ENCODE measurements at places on chromosomes 2 and 18.

DNA sequence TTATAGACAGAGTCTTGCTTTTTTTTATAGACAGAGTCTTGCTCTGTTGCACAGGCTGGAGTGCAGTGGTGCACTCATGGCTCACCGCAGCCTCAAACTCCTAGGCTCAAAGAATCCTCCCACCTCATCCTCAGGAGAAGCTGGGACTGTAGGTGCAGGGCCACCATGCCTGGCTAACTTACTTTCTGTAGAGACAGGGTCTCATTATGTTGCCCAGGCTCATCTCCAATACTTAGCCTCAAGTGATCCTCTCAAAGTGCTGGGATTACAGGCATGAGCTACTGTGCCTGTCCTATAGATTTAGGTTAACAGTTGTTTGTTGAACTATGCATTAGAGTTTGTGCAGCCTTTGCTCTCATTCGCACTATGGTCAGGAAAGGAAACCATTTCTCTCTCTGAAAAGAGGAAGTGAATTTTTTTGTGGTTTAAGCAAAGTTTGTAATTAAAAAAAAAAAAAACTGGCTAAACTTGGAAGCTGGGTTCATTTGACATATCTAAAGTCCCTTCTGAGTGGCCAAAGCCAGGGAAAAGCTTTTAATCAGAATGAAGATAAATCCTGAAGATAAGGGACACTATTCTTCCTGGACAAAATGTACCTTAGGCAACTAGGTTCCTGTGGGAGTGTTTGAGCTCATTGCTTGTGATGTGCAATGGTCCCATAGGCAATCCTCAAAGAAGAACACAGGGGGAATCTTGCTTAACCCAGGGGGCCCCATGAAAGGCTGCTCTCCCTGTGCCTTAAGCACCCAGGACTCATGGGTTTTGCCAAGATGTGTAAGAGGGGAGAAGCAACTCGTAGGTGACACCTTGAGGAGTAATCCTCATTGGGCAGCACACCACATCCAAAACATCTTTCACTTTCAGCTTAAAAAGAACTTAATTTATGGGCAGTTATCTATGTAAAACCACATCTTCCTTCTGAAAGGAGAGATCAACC is 201.7 kb downstream of the MREG start:
- peak; percentile 9 for DNase-seq

DNA sequence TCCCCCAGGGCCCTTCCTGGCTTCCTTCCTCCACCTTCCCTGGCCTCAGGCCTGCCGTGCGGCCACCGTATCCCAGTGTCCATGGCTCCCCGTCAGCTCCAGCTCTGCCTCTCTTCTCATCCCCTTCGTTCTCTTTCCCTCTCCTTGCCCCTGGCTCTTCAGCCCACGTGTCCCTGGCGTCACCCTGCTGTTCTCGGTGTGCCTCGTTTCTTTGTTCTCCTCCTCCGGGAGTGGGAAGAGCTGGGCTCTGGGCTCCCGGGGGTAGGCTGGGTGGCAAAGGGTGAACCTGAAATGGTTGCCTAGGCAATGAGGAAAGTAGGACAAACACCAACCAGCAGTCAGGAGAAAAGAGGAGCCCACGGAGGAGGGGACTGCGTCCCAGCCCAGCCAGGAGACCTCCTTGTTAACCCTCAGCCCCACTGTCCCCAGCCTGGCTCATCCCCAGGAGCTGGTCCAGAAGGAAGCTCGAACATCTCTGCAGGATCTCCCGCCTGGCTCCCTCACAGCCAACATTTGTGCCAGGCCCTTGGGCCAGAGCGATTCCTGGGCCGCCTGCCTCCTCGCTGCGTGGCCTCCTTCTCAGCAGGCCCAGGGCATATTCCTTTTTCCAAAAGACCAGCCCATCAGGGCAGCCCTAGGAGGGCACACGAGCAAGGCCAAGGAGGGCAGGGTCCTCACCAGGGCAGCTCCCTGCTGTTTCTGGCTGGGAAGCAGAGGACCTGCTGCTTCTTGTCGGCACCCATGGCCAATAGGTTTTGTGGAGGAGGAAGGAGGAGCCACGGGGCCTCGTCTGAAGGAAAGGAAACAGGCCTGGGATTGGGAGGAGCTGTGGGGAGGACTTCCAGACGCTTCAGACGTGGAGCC is 30.9 kb upstream of the DNMT3A start:
- DNase-seq, result no peak

DNA sequence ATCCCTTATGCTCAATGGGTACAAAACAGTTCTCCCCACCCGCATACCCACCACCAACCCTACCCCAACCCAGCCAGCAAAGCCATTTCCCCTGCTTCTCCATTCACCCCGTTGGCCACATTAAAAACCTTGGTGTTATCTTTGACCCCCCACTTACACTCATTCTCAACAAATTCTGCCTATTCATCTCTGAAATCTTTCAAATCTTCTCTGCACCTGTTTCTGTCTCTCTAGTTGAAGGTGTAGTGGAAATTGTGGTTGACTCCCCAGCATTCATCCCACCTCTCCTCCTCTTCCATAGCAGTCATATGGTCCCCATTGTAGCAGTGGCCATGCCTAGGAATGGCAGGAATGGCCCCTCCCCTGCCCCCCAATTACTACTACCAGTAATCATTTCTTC is 20.5 kb upstream of the TET3 start:
- no peak for DNase-seq

DNA sequence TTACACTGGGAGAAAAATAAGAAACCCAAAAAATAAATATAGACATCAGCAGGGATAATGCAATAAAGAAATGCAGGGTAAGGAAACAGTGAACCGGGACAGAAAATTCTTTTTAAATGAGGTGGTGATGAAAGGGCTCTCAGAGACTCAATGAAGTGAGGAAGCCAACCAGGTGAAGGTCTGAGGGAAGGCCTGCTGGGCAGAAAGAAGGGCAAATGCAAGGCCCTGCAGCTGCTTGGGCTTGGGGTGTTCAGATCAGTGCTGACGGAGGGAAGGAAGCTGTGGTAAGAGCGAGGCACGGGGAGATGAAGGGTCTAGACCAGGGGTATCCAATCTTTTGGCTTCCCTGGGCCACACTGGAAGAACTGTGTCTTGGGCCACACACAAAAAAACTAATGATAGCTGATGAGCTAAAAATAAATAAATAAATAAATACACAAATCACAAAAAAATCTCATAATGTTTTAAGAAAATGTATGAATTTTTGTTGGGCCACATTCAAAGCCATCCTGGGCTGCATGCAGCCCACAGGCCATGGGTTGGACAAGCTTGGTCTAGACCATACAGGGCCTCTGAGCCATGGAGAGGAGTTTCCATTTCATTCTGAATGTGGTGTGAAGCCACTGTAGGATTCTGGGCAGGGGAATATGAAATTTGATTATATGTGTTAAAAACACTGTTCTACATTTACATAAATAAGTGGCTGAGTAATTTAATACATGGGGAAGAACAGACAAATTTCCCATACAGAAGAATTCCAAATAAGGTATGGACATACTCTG is 96.3 kb upstream of the DNMT3A start:
- no peak for DNase-seq

DNA sequence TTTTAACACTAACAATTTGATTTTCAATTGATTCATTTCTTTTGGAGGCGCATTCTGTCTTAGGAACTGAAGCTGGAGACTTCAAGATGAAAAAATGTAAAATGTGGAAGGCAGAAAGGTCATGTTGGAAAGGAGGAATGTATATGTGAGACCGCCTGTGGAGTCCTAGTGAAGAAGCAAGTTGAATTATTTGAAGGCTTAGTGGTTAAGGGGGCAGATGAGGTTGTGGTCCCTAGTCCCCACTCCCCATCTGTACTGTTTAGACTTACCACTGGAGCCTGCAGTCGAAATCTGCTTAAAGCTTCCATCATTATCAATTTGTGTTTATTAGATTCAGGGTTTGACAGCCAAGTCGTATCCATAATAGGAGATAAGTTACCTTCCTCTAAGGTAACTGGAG is 15.4 kb upstream of the MIB1 start:
- DNase-seq, result no peak

GRCh38 chr18:64017870-64018269 is 48.0 kb downstream of the SERPINB8 start:
- DNase-seq, result no peak

GRCh38 chr2:112529757-112530156 is 12.5 kb upstream of the POLR1B start:
- no peak for DNase-seq

DNA sequence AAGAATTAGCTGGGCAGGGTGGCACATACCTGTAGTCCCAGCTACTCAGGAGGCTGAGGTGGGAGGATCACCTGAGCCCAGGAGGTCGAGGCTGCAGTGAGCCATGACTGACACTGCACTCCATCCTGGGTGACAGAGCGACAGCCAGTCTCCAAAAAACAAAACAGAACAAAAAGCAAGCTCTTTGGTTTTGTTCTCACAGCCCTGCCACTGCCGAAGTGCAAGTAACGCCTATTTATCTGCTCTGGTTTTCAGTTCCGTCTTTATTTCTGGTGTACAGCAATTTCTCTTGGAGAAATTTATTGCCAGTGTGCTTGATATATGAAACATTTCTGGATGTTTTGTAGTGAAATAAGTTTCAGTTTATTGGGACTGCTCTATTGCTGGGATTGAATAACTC is 61.9 kb downstream of the RAB10 start:
- no peak for DNase-seq

GRCh38 chr18:23406271-23406787 is 46.8 kb upstream of the RIOK3 start:
- no peak for DNase-seq

DNA sequence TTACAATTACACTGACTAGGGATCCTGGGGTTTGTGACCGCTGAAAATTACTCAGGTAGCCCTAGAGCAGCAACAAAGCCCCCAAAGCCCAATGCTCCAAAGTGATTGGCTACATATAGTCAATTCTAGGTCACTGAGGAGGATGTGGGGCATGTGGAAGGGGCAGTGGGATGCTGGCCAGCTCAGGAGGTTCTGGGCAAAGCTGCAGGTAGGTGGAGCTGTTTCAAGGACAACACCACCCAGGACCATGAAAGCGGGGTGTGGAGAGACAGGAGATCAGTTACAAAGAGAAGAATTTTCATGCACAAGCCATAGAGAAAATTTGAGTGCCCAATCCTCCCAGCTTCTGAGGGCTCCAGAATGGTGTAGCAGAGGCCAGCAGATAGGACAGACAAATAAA is 75.0 kb upstream of the CCDC85A start:
- DNase-seq, result no peak

- DNase-seq, result no peak
Measured at GRCh38 chr2:105237045-105237765, 4.3 kb upstream of the GPR45 start.

- no peak for DNase-seq
Measured at GRCh38 chr2:27312152-27312551, 3.9 kb upstream of the UCN start.

DNA sequence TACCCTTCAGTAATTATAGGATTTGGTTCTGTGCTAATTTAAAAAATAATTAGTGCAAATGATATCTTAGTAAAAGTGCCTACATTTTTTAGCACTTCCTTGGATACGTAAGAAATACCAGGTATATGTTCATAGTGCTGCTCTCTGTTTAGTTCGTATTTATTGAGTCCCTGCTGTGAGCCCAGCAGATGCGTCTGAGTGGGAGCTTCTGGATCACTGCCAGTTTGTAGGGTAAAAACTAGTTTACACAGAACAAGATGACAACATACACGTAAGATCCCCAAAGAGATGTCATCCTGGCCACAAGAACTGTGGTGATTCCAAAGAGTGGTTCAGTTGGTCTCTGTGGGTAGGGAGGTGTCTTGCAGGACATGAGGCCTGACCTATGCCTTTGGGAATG is 103.2 kb downstream of the CTIF start:
- no peak for DNase-seq

GRCh38 chr2:173087214-173087581 is 11.6 kb downstream of the MAP3K20 start:
- no peak for DNase-seq

- DNase-seq, result no peak
Measured at GRCh38 chr2:165698444-165698884, 95.6 kb downstream of the GALNT3 start.

DNA sequence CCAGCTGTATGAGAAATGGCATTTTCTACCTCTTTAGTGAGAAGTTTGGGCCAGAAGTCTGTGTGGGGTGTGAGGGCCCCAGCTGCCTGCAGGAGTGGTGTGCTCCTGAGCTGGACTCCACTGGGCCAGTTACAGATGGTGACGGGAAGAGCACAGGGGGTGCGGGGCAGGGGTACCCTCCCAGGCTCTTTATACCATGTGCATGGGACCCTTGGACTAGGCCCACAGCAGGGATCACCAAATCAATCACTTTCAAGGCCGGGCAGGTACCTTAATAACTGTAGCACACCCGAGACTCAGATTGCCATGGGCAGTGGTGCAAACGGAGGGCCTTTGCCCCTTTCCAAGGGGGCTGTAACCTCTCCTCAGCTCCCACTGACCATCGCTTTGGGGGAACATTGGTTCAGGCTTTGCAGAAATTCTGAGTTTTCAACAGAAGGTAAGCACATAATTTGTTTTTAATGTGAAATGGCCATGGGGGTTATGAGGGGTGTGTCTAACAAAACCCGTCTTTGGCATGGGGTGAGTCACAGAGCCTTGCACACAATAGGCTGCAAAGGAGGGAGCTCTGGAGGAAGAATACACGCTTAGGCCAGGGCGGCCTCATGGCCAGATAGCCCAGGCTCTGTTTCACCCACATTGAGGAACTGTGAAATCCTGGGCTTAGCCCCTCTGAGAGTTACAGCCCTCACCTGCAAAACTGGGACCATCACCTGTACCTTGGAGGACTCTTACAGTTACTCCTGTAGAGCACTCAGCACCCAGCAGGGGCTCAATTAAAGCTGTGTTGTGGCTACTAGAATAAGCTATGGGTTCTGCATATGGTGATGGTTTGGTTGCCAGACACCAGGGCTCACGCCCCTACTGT is 141.0 kb upstream of the BCL2L11 start:
- no peak for DNase-seq

- DNase-seq, result no peak
Measured at GRCh38 chr2:189548666-189549448, 31.7 kb downstream of the SLC40A1 start.

GRCh38 chr2:9897846-9898245 is 53.6 kb upstream of the GRHL1 start:
- DNase-seq, result no peak

DNA sequence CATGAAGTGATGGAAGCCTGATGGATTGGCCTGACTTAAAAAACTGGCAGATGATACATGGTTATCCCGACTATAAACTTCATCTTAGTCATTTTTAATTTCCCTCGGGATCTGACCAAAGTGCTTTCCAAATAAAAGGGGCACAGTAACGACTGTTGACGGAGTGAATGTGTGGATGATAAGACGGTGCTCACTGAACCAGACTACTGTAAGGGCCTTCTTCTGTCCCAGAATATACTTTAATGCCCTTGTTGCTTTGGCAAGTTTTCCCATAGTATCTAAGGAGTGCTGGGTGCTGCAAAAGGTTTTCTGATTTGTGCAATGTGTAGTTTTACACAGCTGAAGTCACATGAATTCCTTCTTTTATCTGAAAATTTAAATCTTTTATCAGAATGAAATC is 373.5 kb downstream of the DSEL start:
- no peak for DNase-seq

GRCh38 chr2:43262239-43262638 is 35.8 kb upstream of the ZFP36L2 start:
- DNase-seq, result no peak

DNA sequence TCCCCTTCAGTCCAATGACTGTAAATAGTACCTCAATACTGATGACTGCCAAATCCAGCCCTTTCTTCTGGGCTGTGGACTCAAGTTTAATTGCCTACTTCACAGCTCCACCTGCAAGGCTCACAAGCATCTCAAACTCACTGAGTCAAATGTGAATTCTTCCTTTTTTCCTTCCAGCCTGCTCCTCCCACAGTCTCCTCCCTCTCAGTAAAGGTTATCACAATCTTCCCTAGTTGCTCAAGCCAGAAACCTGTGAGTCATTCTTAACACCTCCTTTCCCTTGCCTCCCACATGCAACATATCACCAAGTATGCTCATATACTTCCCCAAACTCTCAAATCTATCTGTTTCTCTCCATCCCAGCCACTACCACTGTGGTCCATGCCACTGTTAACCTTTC is 3.7 kb upstream of the MFSD6 start:
- no peak for DNase-seq
